ENCODE measurements at places on chromosomes 2 and 18.

GRCh38 chr2:111251711-111252110 lies 131.0 kb downstream of the BCL2L11 start:
- DNase-seq, result no peak

- no peak for DNase-seq
Observed at GRCh38 chr2:148483665-148484064, 160.9 kb upstream of the EPC2 start.

DNA sequence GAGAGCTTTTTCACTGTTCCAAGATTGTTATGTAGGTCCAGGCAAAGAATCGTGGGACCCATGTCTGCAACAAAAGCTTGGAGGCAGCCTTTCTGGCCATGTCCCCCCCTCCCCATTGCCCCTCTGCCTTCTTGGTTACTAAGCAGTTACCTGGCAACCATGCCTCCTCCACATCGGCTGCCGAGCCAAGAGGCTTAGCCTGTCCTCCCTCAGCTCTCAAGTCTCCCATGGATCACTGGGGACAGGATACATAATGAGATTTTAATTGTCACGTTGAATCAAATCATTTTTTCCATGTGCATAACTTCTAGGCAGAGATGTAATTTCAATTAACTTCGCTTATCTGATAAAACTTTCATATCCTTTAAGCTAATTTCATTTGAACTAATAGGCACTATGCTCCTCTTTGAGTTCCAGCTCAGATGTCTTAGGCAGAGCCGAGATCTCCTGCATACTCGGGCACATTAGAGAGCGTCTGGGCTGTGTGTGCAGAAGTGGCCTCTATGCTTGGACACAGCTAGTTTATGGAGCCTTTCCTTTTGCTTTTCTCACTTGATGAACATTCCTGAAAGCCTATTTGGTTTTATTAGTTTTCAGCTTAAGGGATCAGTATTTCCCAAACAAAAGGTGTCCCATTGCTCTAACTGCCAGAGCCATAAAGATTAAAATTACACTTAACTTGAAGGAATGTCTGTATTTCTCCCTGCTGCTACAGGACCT lies 80.7 kb downstream of the LYPD1 start:
- no peak for DNase-seq

- no peak for DNase-seq
Observed at GRCh38 chr2:120338015-120338414, 7.9 kb upstream of the INHBB start.

DNA sequence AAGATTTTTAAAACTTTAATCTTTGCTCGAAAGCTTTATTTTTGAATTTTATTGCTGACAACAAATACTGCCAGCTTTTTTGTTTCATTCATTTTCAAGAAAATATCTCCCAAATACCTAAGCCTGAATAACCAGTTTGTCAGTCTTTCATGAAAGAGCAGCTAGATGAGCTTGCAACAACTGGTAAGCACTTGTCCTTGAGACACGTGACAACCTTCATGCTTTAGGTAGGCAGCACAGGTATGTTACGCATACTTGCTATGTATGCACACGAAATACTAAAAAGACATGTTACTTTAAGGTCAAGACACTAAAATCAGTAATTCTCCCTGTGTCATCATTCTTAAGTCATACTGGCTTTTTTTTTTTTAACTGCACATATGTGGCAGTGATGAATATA lies 12.3 kb downstream of the CEBPZ start:
- no peak for DNase-seq

DNA sequence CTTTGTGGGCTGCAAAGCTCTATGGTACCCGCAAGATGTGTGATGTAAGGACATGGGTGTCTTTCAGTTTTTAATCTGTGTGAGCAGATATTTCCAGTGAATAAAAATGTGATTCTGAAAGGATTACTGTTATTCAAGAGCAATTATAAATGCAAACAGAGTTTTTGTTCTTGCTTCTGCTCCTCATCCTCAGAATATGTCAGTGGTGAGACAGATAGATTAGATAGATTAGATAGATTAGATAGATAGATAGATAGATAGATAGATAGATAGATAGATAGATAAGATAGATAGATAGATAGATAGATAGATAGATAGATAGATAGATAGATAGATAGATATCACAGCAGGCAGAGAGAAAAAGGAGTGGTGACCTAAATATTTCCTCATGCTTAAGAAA lies 142.6 kb downstream of the RTN4 start:
- no peak for DNase-seq

DNA sequence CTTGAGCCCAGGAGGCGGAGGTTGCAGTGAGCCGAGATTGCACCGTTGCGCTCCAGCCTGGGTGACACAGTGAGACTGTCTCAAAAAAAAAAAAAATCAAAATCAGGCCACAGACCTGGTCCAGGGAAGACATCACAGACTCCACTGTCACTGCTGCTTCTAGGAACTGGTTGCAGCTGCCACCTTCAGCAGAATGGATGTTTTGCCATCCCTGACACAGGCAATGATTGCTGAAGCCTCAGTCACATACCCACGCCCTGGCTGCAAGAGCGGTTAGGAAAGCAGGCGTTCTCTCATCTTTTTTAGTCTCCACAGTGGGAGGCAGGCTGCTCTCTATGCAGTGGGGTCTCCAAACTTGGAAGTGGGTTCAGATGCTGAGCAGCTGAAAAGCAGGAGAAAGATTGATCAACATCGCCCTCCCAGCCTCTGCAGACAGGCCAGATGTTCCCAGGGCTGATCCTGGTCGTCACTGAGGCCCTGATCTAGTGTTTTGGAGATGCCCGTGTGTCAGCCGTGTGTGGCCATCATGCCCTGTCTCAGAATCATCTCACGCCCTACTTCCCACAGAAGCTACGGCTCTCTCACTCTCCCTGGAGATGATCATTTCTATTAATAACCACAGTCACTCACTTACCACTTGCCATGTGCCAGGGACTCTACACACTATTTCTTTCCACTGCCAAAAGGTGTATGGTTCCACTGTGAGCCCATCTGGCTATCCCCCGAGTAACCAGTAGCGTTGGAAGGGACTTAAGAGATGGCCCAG lies 91.8 kb downstream of the PLB1 start:
- no peak for DNase-seq

DNA sequence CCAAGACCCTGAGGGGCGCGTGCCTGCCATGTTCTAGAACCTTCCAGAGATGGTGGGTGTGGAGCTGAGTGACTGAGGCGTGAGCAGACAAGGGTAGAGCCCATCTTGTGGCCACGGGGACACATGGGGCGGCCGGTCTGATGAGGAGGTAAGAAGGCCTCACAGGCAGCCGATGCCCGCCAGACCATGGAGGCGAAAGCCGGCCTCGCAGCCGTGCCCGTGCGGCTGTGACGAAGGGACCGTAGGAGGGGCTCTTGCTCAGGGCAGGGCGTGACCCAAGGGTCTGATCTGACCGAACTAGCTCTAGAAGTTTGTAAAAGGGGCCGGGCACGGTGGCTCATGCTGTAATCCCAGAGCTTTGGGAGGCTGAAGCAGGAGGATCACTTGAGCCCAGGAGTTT lies 19.6 kb downstream of the D2HGDH start:
- no peak for DNase-seq

DNA sequence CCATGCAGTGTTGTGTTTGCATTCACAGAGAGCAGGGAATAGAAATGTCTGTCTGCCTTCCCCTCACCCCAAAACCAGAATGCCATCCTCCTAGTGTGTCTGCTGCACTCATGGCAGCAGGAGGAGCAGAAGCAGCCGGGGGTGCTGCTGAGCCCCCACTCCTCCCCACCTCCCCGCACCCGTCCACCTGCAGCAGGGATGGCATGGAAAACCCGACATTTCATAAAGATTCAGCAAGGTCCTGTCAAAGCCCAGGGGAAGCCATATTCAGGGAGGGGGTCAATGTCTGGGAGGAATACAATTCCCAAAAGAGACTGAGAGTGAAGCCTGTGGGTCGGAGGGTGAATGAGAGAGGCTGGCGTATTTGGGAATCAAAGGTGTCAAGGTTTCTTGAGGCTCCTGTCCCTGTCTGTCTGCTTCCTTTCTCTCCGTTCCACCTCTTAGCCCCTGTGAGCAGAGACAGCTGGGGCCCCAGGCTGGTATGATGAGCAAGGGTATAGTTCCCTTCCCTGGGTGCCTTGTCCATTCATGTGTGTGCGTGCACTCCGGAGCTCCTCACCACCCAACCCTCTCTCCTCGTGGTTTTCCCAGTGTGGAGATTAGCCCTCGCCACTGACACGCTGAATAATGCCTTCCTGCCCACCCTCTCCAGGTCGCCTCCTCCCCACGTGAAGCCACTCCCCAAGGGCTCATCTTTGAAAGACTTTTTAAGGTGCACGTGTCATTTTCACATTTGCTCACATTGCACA lies 133.5 kb upstream of the ZNF236 start:
- no peak for DNase-seq

- no peak for DNase-seq
Observed at GRCh38 chr2:37271376-37272067, 40.1 kb downstream of the NDUFAF7 start.

DNA sequence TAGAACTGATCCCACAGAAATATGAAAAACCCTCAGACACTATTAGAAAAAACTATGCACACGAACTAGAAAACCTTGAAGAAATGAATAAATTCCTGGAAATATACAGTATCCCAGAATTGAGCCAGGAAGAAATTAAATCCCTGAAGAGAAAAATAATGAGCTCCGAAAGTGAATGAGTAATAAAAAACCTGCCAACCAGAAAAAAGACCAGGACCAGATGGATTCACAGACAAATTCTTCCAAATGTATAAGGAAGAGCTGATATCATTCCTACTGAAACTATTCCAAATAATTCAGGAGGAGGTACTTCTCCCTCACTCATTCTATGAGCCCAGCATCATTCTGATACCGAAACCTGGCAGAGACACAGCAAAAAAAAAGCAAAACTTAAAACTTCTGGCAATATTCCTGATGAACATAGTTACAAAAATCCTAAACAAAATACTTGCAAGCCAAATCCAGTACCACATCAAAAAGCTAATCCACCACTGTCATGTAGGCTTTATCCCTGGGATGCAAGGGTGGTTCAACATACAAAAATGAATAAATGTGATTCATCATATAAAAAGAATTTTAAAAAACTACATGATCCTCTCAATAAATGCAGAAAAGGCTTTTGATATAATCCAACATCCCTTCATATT lies 1397.6 kb upstream of the DDX18 start:
- DNase-seq, result no peak

GRCh38 chr2:233466991-233467603 lies 99.5 kb downstream of the USP40 start:
- no peak for DNase-seq

- no peak for DNase-seq
Observed at GRCh38 chr2:7984693-7985353, 697.0 kb upstream of the ID2 start.

GRCh38 chr2:31401580-31401979 lies 13.0 kb downstream of the XDH start:
- no peak for DNase-seq

DNA sequence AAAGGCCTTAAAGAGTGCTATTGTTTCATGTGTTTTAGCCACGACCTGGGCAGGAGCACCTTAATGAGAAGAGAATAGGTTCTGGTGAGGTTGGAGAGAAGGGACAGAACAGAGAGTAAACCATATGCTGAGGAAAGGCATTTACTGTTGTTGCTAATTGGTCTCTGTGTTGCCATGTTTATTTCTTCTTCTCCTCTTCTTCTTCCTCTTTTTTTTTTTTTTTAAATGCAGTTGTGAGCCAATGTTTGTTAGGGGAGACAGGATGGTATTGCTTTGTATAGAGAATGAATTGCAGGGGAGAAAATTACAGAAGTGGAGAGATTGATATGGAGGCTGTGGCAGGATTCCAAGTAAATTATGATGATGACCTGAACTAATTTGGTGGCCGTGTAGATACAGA lies 2.6 kb downstream of the SCN9A start:
- DNase-seq, result no peak

DNA sequence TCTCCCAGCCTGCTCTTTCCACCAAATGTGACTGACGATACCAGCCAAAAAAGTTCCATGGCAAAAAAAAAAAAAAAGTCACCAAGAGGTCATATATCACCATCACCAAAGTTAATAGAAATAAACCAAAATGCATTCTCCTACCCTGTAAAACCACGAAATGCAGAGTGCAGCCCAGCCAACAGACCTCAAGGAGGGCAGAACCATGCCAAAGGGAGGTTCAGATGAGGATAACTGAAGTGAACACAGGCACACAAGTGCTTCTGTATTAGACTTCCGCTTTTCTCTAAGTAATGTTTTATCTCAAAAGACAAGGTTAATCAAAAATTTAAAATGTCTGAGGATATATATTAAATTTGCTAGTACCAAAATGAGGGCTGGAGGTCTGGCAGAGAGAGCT lies 5.5 kb downstream of the SERPINE2 start:
- DNase-seq, result no peak

DNA sequence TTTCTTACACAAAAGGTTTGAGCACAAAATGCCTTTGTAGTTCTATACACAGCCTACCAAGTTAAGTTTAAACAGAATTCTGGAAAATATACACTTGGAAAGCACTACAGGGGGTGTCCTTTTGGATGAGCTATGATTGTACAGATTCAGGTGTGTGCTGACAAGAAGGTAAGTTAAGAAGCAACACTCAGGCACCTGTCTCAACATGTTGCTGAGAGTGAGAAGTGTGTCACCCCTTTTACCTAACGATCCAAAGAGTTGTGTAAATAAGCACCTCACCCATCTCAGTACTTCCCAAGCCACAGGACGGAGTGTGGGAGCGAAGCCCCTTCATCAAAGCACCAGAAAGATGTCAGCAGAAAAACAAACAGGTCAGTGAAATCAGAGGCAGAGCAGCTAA lies 109.5 kb upstream of the DAPL1 start:
- DNase-seq, result no peak

- no peak for DNase-seq
Observed at GRCh38 chr2:127653421-127654083, 7.6 kb downstream of the GPR17 start.

- no peak for DNase-seq
Observed at GRCh38 chr18:77016936-77017335, 115.6 kb downstream of the MBP start.

- no peak for DNase-seq
Observed at GRCh38 chr18:55351241-55351691, 236.7 kb downstream of the TCF4 start.

DNA sequence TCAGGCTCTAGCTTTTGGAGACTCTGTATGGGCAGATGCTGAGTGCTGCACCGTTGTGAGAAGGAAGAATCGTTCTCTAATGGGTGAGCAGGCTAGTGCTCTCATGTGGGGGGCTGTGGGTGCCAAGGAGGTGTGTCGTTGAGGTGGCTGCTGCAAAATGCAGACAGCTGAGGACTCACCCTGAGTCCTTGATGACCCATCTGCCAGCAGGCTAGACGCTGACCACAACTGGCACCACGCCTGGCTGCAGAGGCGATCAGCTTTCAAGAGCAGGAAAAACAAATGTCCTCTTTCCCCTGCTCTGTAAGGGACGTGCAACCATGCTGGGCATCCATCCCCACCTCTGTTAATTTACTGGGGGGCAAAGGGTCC lies 48.2 kb downstream of the HAUS1 start:
- no peak for DNase-seq

GRCh38 chr2:216626875-216627245 lies 6.4 kb upstream of the IGFBP2 start:
- no peak for DNase-seq
